Bone marrow (tissue), 2 donors: ENCODE measurements at places on chromosomes 4 and X.

GRCh38 chr4:181971411-181971810, 271.8 kb upstream of the TENM3 start:
- DNase-seq = no peak

GRCh38 chrX:130715299-130715698, 187.7 kb downstream of the ENOX2 start:
- DNase-seq = no peak

GRCh38 chrX:31670245-31670644, 598.4 kb upstream of the FTHL17 start:
- DNase-seq = no peak

GRCh38 chr4:173039617-173040577, 128.7 kb upstream of the GALNT7 start:
- no peak for DNase-seq

DNA sequence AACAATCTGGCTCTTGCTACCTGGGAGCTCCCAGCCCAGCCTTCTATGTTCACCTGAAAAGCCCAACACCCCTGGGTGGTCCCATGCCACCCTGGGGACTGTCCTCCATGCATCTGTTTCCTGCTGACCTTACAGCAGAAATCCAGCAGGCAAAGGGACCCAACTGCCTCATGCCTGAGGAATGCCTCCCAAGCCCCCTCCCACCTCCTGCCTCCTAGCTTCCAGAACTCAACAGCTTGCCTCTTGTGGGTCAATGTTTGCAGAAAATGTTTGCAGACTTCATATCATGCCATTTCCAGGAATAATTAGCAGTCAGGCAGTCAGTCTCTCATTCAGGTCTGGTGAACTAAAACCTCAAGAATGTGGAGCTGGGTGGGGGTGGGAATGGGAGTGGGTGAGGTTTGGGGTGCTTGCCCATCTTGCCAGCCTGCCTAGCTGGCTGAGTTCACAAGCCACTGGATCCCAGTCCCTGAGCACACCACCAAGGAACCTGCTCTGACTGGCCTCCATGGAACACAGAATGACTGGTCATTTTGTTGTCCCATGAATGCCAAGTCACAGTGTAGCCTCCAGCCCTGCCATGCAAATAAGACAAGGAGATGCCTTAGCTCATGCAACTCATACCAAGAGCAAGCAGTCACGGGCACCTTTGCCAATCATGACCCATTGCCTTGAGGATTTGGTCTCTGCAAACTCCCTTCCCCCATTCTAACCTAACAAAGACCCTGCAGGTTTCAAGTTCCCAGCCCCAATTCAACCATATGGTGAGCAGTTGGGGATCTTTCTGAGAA, 12.1 kb upstream of the PLAC1 start:
- no peak for DNase-seq

- DNase-seq = no peak
Observed at GRCh38 chr4:159743971-159744370, 641.1 kb downstream of the RAPGEF2 start.

GRCh38 chrX:17072721-17073230, 126.3 kb downstream of the REPS2 start:
- DNase-seq = no peak

DNA sequence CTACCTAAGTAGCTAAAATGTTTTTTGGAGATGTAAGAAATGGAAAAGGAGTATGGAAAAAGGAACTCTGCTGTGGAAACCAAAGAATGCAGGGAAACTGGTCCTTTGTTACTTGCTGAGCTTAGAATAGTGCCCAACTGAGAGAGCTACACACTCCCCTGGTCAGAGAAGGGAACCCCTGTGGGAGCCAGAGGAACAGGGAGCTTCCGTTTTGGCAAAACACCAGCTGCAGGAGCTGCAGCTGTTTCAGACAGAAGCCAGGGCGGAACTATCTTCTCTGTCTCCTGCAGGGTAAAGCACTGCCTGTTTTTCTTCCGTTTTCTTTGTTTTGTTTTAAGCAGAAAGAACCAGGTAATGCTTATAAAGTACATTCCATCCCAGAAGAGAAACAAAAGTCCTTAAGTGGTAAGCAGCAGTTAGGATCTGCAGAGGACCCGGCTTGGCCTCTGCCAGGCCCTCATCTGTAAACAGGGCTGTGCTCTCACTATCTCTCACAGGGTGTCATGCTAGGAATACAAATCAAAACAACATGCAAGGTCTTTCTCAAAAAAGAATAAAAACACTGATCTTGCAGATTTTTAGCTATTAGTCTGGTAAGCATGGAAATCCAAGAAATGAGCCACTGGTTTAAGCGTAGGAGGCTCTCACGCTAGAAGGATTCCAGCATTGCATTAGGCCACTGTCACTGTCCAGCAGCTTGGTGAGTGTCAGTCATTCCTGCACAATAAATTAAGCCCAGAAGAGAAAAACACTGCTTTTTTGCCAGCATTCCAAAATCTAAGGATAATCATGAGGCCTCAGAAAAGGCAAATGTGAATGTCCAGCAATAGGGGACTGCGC, 76.1 kb downstream of the CHST7 start:
- no peak for DNase-seq

DNA sequence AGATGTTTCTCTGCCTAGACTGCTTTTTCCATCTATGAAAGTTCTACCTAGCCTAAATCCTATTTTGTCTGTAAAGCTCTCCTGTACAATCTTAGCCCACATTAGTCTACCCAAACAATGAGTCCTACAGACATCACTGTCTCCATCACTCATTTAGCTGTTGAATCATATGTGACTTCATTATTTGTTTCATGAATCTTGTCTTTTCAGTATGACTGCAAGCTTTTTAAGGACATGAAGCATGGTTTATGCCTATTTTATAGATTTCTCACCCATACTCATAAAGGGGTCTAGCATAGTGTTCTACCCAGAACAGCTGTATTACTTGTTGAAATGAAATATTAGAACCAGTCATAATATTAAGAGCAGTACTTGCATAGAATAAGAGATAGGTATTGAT, 13.0 kb downstream of the AMMECR1 start:
- no peak for DNase-seq

- no peak for DNase-seq
Observed at GRCh38 chrX:155094468-155095061, 23.3 kb downstream of the BRCC3 start.

GRCh38 chr4:76207549-76207948, 6.1 kb downstream of the SCARB2 start:
- DNase-seq = no peak

DNA sequence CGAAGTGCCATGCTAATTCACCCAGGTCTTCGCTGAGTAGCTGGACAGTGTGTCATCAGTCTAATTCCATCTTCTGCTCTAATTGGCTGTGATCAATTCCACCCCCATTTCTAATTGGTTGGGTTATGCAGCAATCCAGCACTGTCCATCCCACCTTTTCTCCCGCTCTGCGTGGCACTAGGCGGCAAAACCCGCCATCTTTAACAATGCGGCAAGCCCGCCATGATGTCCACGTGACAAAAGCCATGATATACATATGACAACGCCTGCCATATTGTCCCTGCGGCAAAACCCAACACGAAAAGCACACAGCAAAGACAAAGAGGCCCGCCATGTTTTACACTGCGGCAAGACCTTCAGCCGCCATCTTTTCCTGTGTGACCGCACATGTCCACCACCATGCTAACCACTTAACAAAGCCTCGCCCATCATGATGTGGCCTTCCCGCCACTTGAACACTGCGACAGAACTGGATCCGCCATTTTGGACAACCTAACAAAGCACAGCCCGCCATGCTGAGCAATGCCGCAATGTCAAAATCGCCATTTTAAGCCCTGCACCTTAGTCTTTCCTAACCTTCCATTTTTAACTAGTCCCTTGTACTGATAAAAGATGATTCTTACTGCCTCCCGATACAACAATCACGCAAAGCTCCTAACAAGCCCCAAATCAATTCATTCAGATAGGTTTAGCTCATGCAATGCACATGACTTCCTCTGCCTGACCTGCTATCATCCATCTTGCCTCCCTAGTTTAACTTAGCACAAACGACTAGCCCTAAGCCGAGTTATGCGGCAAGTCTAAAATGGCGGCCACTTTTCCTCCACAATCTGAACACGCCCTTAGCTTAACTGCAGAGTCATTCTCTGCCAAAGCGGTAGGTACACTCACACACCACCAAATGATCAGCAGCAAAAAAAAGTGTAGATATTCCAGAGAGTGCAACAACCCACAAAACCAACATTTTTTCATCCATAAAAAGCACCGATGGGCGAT, 288.3 kb downstream of the CHIC1 start:
- DNase-seq = no peak

DNA sequence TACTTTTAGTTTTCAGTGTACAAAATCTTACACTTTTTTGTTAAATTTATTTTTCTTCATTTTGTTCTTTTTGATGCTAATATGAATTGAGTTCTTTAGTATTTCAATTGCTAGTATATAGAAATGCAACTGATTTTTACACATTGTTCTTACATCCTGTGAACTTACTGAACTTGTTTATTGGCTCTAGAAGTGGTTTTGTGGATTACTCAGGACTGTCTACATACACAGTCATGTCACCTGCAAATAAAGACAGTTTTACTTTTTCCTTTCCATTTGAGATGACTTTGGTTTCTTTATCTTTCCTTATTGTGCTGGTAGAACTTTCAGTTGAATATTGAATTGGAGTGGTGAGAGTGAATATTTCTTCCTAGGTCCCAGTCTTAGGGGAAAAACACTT, 40.8 kb upstream of the ANXA10 start:
- DNase-seq = no peak

GRCh38 chrX:148695255-148695654, 194.8 kb downstream of the AFF2 start:
- no peak for DNase-seq

GRCh38 chrX:125492439-125492838, 172.8 kb downstream of the TEX13C start:
- no peak for DNase-seq

DNA sequence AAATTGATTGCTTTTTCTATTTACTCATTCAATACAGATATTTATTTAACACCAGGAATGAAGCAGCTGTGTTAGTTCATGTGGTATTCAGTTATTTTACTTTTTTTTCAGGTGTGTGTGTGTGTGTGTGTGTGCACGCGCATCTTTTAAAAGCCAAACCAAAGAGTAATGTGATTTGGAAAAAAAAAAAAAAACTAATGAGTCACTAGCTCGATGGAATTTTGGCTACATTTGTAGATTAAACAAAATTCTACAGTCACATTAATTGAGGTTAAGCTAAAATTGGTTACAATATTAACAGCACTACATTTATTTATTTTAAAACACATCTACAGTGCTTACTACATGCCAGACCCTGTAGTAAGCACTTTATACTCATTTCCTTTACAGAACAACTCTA, 66.8 kb downstream of the HHIP start:
- no peak for DNase-seq

DNA sequence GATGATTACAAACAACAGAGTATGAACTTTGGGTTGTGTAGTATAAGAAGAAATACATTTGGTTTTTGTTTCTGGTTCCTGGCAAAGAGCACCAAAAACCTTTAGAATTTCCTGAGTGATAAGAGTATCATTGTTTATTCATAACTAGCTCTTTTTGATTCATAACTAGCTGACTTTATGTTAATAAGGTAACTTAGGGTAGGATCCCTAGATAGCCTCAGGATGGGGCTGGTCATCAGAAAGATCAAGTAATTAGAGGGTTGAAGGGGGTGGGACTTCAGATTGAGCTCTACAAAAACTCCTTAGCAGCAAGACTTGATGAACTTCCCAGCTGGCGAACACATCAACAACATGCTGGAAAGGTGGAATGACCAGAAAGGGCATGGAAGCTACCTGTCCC, 166.5 kb downstream of the SCFD2 start:
- DNase-seq = no peak

DNA sequence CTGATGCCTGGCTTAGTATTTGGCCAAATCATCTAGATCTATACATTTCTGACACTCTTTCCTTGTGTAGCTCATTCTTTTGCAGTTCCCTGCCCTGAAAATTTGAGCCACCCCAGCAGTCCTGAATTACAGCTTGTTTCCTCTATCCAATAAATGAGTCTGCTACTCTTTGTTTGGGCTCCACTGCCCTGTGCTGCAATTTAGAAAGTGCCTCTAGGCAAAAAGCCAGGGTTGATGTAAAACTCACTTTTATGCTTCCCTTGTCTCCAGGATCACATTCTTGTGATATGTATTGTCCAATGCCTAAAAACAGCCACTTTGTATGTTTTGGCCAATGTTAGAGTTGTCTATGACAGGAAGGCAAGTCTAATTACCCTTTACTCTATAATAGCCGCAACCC, 101.7 kb upstream of the MAP3K15 start:
- DNase-seq = no peak

GRCh38 chr4:38965866-38966265, 66.3 kb downstream of the TMEM156 start:
- peak; percentile 28 for DNase-seq

DNA sequence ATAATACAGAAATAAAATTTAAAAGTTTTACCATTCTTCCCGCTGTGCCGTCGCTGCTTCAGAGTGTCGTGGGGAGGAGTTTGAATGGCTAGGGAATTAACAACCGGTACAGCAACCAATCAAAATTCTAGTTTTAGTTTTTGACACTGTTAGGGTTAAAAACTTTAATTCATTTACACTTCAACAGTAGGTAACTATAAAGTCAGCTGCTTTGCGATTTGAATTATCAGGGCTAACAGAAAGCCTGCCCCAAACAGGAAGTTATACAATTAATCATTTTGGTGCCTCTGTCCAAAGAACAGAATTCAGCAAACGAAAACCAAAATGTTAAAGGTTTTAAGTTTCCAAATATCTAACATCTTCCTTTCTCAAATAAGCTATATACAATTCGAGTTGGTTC, 2.3 kb downstream of the HNRNPD start:
- DNase-seq = no peak

DNA sequence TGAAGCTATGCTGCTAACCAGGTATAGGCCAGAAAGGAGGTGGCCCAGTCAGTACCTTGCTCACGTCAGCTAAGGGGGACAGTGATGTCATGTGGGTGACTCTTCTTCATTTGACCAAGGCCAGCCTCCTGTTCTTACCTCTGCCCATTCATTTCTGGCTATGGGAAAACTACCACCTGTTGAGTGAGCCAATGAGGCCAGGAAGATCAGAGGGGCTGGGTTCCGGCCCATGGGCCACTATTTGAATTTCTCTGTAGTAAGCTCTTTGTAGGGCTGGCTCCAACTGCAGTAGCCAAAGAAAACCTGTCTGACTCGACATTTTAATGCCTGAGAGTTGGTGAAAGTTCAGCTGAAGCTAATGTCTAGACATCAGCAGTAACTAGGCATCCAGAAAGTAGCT, 102.6 kb downstream of the AKAP4 start:
- no peak for DNase-seq

- DNase-seq = no peak
Observed at GRCh38 chr4:31160146-31160545, 440.0 kb downstream of the PCDH7 start.

- DNase-seq = no peak
Observed at GRCh38 chrX:108186811-108187210, 95.2 kb downstream of the ATG4A start.
